Activated CD8-positive, alpha-beta memory T cell treated with anti-CD3 and anti-CD28 coated beads, Interleukin-2, amount 10 ng/mL, durations not matched to agents 7 days and 5 days (primary cell): ENCODE measurements at places on chromosomes 16 and 17.

GRCh38 chr16:82911925-82912324 is 285.2 kb downstream of the CDH13 start:
- no peak for DNase-seq

GRCh38 chr16:17331071-17331607 is 139.6 kb downstream of the XYLT1 start:
- no peak for DNase-seq

DNA sequence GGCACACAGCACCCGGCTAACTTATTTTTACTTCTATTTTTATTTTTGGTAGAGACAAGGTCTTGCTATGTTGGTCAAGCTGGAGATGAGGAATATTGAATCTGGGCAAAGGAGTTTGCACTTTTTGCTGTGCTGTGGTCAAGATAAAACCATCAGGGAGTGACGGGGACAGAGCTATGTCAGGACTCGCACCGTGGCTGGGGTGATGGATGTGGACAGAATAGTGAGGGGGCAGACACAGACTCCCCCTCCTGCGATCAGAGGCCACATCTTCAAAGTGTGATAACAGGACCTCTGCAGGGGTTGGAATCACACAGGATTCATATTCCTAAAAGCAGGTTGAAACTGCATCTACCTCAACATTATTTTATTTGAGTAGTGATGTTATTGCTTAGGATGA is 25.6 kb downstream of the IL21R start:
- peak; percentile 32 for DNase-seq

DNA sequence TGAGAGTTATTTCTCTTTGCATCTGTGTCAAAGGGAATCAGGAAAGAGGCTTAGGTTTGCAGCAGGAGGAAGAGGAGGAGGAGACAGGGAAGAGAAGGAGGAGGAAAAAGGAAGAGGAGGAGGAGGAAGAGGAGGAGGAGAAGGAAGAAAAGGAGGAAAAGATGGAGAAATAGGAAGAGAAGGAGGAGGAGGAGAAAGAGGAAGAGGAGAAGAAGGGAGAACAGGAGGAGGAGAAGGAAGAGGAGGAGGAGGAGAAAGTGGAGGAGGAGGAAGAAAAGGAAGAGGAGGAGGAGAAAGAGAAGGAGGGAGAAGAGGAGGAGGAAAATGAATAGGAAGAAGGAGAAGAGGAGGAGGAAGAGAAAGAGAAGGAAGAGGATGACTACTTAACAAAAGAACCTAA is 459.1 kb downstream of the GRIN2A start:
- no peak for DNase-seq

GRCh38 chr16:84883301-84883700 is 63.5 kb downstream of the CRISPLD2 start:
- no peak for DNase-seq

- peak; percentile 29 for DNase-seq
These were observed 19.3 kb upstream of the RBFOX3 start for GRCh38 chr17:79630126-79630525.

GRCh38 chr16:84768061-84768807 is 51.6 kb upstream of the CRISPLD2 start:
- DNase-seq: no peak

GRCh38 chr17:61863801-61864126 is 436 bp upstream of the BRIP1 start:
- DNase-seq: no peak

- peak; percentile 83 for DNase-seq
These were observed 16.6 kb downstream of the CD7 start for GRCh38 chr17:82300707-82301270.

DNA sequence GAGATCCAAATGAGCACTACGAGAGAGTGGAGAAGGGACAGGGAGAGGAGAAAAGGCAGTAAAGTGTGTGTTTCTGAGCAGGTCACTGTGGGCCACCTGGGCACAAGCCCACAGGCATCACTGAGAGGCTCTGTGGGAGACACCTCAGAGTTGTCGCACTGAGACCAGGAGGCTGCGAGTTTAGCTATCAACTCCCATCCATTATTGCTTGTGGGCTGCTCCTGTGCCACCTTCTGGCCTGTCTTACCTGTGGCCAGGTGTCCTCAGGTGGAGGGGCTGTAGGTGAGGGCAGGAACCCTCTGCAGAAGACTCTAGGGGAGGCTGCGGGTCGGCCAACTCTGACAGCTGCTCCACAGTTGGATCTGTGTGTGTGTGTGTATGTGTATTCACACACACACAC is 2.5 kb upstream of the PRR29 start:
- DNase-seq: no peak

DNA sequence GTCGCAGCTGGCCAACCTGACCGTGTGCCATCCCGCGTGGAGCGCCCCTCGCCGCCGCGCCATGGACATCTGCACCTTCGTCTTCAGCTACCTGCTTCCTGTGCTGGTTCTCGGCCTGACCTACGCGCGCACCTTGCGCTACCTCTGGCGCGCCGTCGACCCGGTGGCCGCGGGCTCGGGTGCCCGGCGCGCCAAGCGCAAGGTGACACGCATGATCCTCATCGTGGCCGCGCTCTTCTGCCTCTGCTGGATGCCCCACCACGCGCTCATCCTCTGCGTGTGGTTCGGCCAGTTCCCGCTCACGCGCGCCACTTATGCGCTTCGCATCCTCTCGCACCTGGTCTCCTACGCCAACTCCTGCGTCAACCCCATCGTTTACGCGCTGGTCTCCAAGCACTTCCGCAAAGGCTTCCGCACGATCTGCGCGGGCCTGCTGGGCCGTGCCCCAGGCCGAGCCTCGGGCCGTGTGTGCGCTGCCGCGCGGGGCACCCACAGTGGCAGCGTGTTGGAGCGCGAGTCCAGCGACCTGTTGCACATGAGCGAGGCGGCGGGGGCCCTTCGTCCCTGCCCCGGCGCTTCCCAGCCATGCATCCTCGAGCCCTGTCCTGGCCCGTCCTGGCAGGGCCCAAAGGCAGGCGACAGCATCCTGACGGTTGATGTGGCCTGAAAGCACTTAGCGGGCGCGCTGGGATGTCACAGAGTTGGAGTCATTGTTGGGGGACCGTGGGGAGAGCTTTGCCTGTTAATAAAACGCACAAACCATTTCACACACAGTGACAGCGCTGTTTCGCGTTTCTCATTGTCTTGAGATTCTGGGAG is 2.0 kb upstream of the ZACN start:
- peak; percentile 66 for DNase-seq

- no peak for DNase-seq
These were observed 240.6 kb downstream of the PRKCA start for GRCh38 chr17:66542967-66543520.

DNA sequence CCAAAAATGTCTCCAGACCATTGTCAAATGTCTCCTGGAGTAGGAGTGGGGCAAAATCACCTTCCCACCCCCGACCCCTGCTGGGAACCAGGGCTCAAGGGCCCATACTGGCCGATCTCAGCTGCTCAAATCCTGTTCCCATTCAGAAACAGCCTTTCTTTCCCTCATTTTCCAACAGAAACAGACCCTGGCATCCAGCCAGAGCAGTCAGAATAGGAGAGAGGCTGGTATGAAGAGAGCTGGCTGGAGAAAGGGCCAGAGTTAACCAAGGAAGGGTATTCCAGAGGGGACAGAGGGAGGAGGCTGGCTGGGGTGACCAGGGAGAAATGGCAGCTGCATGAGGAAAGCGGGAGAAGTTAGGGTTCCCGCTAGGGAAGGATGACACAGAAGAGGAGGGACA is 199.1 kb downstream of the XYLT1 start:
- no peak for DNase-seq

DNA sequence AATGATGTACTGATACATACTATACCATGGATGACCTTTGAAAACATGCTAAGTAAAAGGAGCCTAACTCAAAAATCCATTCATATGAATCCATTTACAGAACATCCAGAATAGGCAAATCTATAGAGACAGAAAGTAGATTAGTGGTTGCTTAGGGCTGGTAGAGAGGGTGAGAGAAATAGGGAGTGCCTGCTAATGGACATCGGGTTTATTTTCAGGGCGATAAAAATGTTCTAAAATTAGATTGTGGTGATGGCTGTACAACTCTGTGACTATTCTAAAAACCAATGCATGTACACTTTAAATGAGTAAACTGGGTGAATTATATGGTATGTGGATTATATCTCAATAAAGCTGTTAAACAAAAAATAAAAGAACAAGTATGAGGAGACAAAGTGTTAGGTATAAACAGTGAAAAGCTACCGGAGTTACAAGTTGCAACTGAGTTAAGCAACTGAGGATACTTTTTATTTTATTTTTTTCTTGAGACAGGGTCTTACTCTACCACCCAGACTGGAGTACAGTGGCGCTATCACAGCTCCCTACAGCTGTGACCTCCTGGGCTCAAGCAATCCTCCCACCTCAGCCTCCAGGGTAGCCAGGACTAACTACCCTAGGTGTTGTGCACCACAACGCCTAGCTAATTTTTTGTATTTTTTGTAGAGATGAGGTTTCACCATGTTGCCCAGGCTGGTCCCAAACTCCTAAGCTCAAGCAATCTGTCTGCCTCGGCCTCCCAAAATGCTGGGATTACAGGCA is 75.5 kb upstream of the CORO6 start:
- DNase-seq: no peak

- no peak for DNase-seq
These were observed 15.2 kb downstream of the DGKE start for GRCh38 chr17:56849131-56849530.

- no peak for DNase-seq
These were observed 31.7 kb upstream of the CFAP20 start for GRCh38 chr16:58160855-58161254.

DNA sequence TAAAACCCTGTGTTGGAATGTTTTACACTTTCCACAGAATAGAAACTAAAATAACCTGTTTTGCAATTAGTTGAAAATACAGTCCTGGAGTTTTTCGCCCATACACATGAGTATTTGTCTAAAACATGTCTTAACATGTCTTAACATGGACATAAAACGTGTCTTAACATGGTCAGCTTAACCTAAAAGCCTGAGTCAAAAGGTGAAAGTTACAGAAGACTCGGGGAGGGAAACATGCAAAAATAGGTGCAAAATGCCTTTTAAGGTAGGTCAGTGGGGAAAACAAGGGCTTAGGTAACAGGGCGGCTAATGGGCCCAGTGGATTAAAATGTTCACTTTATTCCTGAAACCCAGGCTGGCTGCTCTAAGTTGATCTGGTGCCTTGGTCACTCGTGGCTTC is 56.1 kb upstream of the RBL2 start:
- no peak for DNase-seq

GRCh38 chr17:49603720-49604119 is 28.0 kb downstream of the NXPH3 start:
- DNase-seq: no peak

DNA sequence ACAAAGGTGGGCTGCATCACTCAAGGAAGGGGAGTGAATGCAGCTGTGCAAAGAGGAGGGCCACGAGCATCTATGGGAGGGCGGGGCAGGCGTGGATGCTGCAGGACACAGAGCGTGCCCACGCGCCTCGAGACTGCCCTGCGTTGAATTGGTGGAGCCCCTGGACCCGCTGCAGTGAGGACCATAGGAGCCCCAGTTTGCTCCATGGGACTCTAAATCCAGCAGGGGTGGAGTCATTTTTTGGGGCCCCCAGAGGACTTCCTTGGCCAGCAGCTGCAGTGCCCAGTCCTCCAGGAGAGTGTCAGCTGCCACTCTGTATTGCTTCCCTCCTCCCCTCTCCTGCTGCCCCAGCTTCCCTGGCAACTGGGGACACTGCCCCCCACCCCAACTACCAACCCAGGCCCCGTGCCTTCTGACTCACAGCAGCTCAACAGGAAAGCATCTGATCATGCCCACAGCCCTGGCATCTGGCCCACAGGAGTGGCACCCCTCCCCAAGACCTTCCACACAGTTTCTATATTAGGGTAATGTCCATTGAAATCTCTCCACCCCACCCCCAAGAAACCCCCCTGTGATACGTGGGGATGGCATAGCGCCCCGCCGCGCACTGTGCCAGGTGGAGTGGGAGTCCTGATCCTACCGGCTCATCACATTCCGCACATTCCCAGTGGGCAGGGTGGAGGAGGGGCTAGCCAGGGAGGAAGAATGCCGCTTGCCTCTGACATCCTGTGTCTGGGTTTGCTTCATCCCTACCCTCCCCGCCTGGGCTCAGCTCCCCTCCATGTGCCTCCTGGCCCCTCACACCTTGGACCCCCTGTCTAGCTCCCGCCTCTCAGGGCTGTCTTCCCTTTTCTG is 27.8 kb upstream of the ITGA3 start:
- no peak for DNase-seq

GRCh38 chr16:85401370-85401916 is 211.7 kb upstream of the GSE1 start:
- DNase-seq: no peak

GRCh38 chr17:79702034-79702433 is 28.7 kb upstream of the ENPP7 start:
- no peak for DNase-seq
